Stimulated activated CD4-positive, alpha-beta T cell treated with anti-CD3 and anti-CD28 coated beads, Interleukin-4, amount 100 ng/mL, for 24 hours (primary cell): ENCODE measurements at places on chromosomes 5 and 9.

GRCh38 chr9:14401911-14402310 lies 88.0 kb upstream of the NFIB start:
- no peak for DNase-seq

GRCh38 chr5:159779481-159779880 lies 136.8 kb upstream of the ADRA1B start:
- DNase-seq, result no peak

DNA sequence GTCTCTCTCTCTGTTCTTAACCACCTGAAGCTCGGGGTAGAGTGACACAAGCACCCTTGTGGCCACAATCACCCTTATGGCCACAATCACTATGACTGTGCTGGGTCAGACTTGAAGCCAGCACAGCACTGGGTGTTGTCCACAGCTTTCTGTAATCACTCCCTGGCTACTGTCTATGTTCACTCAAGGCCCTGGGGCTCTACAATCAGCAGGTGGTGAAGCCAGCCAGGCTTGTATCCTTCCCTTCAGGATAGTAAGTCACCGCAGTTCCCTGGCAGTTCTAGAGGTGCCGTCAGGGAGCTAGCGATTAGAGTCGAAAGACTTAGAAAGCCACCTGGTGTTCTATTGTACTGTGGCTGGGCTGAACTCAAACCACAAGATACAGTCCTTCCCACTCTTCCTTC lies 44.2 kb downstream of the GDA start:
- no peak for DNase-seq

- no peak for DNase-seq
Measured at GRCh38 chr9:5553211-5553610, 42.9 kb downstream of the PDCD1LG2 start.

- DNase-seq, result no peak
Measured at GRCh38 chr9:14396171-14396570, 82.2 kb upstream of the NFIB start.

- DNase-seq, result no peak
Measured at GRCh38 chr5:150066901-150067396, 19.4 kb downstream of the CSF1R start.

GRCh38 chr5:140005145-140005591 lies 37.9 kb downstream of the NRG2 start:
- no peak for DNase-seq
